Mucosa of gallbladder (tissue), 1 donor: ENCODE measurements at places on chromosomes 5 and 9. TPM values are rescaled to one million over a fixed set of nuclear protein-coding genes. Genes with fewer than 3 reads are reported as not detected.

The SMAD5 gene
- 65.6 TPM for total RNA-seq

The EPB41L4A gene
- total RNA-seq: 61.9 TPM

GRCh38 chr9:120152295-120152694 is 427.7 kb downstream of the CDK5RAP2 start:
- DNase-seq: no peak

DNA sequence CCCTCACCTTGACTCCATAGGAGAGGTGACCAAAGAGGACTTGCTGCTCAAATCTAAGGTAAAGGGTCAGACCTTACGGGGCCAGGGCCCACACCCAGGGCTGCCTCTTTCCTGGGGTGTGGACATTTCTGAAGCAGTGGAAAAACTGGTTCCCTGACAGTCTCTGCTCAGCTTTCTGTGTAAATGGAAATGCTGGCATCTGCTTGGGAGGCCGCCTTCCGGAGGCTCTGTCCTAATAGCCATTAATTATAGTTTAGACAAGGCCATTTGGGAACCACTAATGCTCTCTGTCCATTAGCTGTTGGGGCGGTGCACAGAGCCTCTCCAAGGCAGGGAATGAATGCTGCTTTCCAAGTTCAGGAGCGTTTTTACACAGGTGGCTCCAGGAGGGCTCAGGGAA is 17.3 kb downstream of the USP20 start:
- no peak for DNase-seq

The RABGAP1 gene
- 55.6 TPM for total RNA-seq

GRCh38 chr9:33288828-33289483 is 1.4 kb upstream of the NFX1 start:
- DNase-seq: no peak

DNA sequence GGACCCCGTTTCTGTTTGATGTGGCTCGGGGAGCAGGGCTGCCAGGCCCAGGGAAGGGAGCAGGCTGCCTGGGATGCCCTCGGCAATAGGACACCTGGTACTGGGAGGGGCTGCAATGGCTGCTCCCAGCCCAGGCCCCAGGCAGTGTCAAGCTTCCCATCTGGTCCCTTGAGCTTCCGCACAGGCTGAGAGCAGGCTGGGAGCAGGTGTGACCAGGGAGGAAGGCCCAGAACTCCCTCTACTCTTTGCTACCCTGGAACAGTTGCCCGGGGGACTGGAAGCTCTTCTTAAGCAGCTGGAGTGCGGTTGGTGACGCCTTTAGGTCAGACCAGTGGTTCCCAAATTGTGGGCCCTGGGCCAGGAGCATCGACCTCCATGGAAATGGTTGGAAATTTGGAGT is 186.9 kb downstream of the GADD45G start:
- no peak for DNase-seq

The APBA1 gene
- total RNA-seq: 10.7 TPM

The DNAI1 gene
- 0.52 TPM for total RNA-seq

GRCh38 chr5:746258-746761 is 38.2 kb downstream of the ZDHHC11B start:
- DNase-seq: no peak

- DNase-seq: no peak
Observed at GRCh38 chr5:58681943-58682342, 99.1 kb downstream of the RAB3C start.

The LMAN2 gene
- 184 TPM for total RNA-seq
